Stimulated activated CD8-positive, alpha-beta memory T cell treated with anti-CD3 and anti-CD28 coated beads, Interleukin-4, amount 100 ng/mL, for 1 hour (primary cell): ENCODE measurements at places on chromosomes 3 and 15.
A peak's percentile ranks its signal among the peaks of the same experiment; 100 is the strongest.

DNA sequence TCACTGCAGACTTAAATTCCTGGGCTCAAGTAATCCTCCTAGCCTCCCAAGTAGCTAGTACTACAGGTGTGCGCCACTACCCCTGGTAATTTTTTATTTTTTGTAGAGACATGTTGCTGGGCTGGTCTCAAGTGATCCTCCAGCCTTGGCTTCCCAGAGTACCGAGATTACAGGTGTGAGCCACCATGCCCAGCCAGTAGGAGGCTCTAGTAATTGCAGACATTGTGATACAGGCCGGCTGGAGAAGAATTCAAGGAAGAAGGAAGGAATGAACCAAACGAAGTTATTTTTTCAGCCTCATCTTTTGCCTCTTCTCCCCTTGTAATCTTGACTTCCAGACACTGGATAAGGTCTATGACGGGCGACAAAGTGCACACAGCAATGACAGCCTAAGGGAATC, 3.2 kb upstream of the PPP4R2 start:
- DNase-seq = no peak

DNA sequence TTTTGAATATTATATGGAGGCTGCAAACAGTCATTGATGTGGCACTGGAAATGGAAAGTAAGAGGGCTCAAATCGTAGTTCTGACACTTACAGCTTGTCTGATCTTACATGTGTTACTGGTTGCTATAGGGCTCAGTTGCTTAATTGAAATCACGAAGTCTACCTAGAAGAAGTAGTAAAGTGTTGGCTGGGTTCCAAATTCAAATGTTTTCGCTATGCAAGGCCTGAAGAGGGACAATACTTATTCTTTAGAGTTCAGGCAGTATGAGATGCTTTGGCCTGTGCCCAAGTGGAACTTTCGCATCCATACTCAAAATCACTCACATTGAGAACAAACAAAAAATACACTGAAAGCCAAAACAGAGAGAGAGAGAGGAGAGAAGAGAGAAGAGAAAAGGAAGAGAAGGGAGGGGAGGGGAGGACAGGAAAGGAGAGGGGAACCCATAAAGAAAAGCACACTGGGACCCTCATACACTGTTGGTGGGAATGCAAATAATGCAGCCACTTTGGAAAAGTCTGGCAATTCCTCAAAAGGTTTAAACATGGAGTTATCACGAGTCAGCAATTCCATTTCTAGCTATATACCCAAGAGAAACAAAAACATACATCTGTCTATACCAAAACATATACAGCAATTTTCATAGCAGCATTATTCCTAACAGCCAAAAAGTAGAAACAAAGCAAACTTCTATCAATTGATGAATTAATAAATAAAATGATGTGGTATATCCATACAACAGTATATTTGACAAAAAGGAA, 2.9 kb upstream of the FXR1 start:
- DNase-seq = no peak

DNA sequence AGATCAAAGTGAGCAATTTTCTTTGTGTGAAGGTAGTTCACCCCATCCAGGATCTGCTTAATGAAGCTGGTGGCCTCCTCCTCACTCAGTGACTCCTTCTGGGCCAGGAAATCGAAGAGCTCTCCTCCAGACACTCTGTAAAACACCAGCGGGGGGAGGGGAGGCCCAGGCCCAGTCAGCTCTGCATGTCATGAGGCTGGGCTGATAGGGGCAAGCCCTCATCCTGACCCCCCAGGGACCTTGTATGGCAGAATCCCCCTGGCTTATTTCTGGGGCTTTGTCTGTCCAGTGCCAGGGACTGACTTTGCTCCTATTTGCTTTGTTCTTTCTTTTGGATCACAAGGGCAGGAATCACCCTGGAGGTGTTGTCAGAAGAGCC, 74.9 kb downstream of the DAPK2 start:
- DNase-seq = no peak

GRCh38 chr3:458653-459310, 262.2 kb downstream of the CHL1 start:
- DNase-seq = no peak

DNA sequence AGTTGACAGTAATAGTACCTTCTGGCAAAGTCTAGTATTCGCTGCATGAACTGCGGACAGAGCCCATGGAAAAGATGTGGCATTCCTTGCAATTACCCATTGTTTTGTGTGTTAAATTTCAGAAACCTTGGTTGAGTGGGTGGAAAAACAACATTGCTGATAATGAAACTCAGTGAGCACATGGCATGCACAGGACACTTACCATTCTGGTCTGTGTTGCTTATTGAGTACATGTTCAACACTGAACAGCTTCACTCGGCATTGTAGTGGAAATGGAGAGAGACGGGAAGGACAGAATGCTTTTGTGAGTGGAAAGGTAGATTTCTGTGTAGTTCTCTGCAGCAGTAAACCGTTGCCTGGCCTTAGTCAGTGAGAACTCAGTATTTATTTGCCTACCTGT, 165.3 kb downstream of the FNDC3B start:
- DNase-seq = no peak

DNA sequence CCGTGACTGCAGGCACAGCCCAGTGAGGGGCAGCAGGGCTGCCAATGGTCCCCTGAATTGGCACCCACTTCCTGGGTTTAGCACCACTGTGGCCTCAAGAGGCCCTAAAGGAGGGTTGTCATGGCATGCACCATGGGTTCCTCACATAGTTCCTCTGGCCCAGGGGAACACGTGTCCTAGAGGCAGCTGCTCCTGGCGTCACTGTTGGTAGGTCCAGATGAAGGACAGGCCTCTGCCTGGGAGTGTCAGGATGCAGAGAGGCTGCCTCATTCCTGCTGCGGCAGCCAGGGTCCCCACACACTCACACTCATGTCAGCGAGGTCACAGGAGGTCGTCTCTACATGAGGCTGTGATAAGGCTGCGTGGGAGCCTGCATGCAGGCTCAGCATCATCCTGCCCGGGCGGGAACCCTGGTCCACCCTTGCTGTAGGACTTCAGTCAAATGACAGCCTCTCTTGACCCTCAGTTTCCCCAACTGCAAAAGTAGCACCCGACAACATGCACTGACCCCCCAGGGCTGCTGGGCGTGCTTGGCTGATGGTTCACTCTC, 26.1 kb upstream of the SFMBT1 start:
- no peak for DNase-seq

DNA sequence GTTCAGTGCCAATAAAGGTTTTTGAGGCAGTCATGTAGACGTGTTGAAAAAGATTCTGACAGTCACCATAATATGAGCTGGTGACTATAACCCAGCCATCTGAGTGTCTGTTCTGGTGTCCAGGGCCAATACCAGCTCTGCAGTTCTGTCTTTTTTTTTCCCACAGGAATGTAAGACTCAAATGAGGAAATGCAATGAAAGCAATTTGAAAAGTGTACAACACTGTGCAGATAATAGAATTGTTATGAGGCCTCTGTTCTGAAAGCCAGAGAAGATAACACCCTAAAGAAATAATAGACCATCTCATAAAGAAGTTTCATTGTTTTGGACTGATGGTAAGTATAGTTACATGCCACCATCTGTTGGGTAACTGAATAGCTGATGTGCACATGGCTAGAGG, 57.1 kb downstream of the CLDN1 start:
- DNase-seq = no peak

- no peak for DNase-seq
Measured at GRCh38 chr3:128501431-128501830, 8.4 kb upstream of the GATA2 start.

DNA sequence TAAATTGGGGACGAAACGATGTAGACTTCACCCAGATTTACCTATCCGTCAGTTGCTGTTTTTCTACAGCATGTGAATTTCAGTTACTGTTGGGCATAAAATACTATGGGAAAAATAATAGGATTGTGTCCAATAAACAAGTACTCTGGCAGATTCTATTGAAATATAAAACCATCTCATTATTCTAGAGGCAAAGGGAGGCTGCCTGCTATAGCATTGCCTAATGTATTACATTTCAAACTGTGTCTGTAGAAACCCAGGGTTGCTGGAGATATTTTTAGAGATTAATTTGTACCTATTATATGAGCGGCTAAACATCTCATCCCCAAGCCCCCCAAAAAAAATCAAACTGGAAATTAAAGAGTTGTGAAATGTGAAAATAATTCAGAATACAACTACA, 159.6 kb upstream of the IL12A start:
- no peak for DNase-seq

DNA sequence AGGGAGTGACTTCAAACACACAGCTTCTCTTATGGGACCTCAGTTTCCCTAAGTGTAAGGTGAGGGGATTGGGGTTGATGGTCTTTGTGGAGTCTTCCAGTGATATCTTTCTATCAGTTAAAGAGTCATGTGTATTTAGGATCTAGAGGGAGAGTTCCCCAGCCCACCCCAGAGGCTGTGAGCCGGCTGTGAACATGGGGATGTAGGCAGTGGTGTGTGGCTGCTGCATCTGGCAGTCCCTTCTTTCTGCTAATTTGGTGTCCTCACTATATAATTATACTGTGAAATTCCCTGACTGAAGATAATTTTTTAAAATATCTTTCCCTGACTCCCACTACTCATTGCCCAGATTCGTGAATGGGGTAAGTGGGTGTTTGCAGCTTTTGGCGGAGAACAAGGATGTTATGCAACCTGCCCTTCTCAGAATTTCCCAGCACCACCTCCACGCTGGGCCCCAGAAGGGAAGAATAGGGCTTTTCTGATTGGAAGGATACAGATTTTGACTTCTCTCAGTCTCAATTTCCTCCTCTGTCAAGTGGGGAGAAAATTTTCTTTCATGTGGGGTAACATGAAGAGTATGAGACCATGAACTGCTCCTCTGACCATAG, 79.0 kb upstream of the RASGRF1 start:
- no peak for DNase-seq

DNA sequence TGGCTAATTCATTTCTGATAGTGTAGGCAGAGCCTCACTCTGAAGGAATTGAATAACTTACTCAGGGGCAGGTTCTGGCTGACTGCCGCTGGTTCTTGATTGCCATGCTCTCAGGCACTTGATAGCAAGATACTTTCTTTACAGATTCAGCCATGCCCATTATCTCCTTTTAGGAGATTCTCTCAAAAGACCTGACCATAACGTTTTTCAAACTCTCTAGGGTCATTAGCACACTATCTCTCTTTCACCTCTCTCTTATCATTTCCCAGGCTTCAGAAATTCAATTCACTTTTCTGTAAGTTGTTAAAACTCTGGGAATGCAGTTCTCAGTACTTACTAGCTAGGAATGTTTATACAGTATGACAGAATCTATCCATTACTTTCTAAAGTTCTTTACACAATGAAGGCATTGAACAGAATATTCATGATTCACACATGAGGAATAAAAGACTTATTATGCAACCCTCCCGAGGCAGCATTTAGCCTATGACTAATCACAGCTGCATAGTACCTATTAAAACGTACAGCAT, 850.3 kb upstream of the CADM2 start:
- no peak for DNase-seq

DNA sequence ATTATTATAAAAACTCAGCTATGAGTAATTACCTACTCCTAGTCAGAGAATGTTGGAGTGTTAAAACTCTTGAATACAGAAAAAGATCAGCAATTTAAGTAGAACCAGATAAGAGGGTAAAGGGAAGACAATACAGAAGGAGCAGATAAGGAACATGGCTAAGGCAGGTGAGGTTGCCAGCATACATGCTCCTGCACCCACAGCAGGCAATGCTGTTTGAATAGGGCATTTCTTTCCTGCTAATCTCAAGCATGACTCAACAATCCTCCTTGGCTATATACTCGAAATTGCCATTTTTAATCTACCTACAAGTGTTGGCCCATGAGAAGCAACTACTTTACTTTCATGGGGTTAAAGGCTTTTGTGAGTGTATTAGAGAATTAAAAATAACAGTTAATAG, 494.5 kb downstream of the DIPK2A start:
- DNase-seq = no peak

GRCh38 chr3:170749765-170750477, 120.1 kb downstream of the RPL22L1 start:
- DNase-seq = no peak

DNA sequence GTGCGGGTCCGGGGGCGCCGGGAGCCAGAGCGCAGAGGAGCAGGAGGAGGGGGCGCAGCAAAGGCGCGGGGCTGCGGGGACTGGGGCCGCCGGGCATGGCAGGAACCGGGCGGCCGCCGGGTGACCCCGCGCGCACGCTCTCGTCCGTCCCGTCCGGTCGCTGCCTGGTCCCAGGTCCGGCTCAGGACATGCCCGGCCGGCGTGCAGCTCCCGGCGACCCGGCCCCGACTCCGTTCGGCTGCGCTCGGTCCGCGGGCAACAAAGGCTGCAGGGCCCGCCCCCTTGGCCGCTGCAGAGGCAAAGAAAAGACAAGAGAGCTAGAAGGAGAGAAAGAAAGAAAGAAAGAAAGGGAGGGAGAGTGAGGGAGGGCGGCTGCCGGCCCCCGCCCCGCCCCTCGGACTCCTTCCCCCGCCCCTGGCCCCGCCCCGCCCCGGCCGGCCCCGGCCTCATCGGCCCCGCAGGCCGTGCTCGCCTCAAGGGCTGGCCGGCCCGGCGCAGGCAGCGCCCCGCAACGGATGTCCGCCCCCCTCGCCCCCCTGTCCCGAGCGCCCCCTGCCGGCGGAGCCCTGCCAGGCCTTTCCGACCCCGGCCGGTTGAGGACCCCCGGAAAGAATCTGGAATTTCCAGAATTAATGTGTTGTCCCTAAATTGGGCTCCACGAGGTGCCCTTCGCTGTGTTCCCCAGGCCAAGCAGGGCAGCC, at the start of gene ADAMTS7:
ADAMTS7 (minus strand) TSS at position 341 of the 701 bp plus-strand sequence; CDS start at position 97, 244 bp downstream.
- DNase-seq = peak; percentile 21

- DNase-seq = no peak
Measured at GRCh38 chr3:9403463-9403862, 6.0 kb downstream of the SETD5 start.

DNA sequence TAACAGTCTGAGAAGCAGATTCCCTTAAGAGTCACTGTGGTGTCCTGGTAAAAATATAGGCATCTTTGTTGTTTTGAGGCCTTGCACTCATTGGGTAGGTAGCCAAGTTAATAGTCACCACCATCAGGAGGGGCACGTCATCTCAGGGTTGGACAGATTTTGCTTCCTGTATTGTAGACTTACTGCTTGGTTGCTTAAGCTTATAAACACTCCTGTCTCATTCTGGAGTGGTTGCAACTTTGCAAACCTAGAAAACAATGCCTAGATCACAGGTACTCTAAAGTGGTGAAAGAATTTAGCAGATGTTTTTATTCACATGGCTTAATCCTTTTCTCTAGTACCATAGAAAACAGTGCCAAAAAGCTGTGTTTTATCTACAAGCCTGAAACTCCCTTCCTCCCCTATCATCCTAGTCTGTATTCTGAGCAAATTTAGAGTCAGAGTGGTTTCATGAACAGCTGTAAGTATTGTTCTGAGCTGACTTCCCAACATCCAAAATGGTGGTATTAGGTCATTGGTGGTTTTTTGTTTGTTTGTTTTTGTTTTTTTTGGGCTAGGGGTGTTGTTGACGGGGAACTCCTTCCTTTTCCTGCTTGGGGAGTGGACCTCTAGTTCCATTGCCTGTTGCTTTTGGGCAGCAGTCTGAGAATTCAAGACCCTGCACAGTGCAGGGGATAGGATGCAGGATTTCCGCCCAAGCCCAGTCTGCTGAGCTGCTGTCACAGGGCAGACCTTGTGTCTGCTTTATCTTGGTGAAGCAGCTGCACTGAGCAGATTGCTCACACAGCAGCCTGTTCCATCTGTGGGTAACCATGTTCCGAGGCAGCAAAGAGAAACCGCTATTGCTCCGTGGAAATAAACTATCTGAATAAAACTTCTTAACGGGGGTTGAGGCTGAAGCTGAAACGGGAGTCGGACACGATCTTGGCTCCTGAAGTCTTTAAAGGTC, 202.0 kb downstream of the AKAP13 start:
- peak; percentile 46 for DNase-seq

- no peak for DNase-seq
Measured at GRCh38 chr3:38374221-38374620, 27.6 kb downstream of the XYLB start.

- no peak for DNase-seq
Measured at GRCh38 chr3:89947337-89947954, 840.0 kb downstream of the EPHA3 start.
